ENCODE measurements at places on chromosomes 2 and 18.

GRCh38 chr2:236642584-236643291, 73.1 kb downstream of the ACKR3 start:
- no peak for DNase-seq

- DNase-seq = no peak
These were observed 157.2 kb downstream of the MIB1 start for GRCh38 chr18:21897811-21898210.

- no peak for DNase-seq
These were observed 14.3 kb downstream of the ZNF142 start for GRCh38 chr2:218645126-218645525.

- no peak for DNase-seq
These were observed 48.3 kb upstream of the NRP2 start for GRCh38 chr2:205633994-205634393.

- DNase-seq = no peak
These were observed 249.8 kb downstream of the CYP26B1 start for GRCh38 chr2:71897836-71898235.

DNA sequence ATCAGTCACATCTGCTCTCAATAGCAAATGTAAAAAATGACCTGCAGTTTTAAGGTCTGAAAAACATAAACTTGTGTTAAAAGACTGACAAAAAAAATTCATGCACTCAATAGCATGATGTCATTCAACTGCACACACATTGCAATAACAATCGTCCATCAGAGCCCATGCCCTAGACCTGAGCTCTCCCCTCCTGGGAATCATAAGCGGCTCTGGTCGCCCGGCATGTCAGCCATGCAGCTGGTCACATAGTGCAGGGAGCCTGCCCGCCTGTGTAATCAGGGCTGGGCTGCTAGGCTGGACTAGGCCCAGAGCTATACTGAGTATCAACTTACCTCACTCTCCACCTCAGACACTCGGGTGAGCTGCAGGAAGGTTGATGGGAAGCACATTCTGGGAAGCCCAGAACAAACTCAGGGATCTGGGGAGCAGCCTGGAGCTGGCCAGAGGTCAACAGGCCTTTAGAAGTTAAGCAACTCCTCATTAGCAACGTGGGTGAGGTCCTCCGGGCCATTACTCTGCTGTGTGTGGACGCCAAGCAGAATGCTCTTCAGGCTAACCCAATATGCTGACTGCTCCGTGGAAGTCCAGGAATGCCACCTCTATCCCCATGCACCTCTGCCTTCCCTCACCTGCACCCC, 165.5 kb downstream of the TTC32 start:
- DNase-seq = no peak

DNA sequence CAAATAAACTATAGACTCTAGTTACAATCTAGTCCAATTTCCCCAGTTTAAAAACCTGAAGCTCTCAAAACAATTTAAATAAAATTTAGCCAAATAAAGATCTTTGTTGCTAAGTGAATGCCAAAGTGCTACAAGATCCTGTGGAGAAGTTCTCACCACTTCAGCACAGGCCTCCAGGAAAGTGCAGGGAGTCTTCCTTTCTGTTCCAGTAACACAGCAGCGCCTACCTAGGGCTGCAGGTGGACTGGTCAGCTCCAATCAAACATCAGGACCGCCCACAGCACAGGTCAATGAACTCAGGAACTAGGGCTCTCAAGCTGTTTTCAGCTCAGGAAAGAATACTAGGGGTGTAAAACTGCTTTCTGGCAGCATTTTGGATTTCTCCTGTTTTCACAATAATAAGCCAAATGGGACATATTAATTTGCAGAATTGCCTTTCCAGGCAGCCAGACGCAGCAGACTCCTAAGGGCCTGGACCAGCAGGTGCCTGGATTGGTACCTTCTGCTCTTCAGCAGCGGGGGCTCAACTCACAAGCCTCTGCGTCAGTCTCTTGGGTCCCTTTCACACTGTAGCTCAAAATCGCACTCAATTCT, 1.5 kb downstream of the FAM110C start:
- no peak for DNase-seq

GRCh38 chr2:214989187-214989586, 149.2 kb downstream of the ABCA12 start:
- no peak for DNase-seq

GRCh38 chr2:191638079-191638801, 39.7 kb upstream of the NABP1 start:
- no peak for DNase-seq

All from stimulated activated CD8-positive, alpha-beta memory T cell treated with anti-CD3 and anti-CD28 coated beads, Interleukin-15, amount 100 ng/mL, for 24 hours (primary cell).